PC-9 (cell line): ENCODE measurements at places on chromosomes 1 and 21. TPM values are rescaled to one million over a fixed set of nuclear protein-coding genes. Genes with fewer than 3 reads are reported as not detected.
A peak's percentile ranks its signal among the peaks of the same experiment; 100 is the strongest.

- no peak for DNase-seq
These were observed 107.7 kb upstream of the TMPRSS2 start for GRCh38 chr21:41615613-41616012.

The SKI gene
- 36.2 and 39.1 TPM in 2 replicates for total RNA-seq

GRCh38 chr1:65434760-65435159 lies 14.3 kb downstream of the LEPR start:
- DNase-seq, result peak; percentile 79

The NBPF3 gene
- total RNA-seq, result 19.2 and 23.6 TPM in 2 replicates

The BRINP3 gene
- total RNA-seq, result not detected in 2 replicates

DNA sequence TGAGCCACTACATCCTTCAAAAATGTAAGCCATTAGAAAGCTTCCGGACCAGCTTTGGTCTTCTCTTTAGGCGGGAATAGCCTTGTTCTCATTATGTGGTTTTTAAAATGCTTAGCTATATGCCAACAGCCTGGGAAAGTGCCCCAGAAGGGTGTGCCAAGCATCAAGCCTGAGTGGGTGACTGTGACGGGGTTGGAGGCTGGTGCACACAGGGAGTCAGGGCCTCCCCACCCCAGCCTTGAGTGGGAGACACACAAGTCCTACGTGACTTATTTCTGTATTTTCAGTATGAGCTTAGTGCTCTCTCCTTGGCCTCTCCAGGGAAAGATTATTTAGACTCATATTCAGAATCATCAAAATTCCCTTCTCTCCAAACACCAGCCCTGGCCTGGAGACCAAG lies 9.8 kb downstream of the UBASH3A start:
- DNase-seq, result no peak

The RGS4 gene
- not detected in 2 replicates for total RNA-seq

The COL6A1 gene
- 43.1 and 51.8 TPM in 2 replicates for total RNA-seq

DNA sequence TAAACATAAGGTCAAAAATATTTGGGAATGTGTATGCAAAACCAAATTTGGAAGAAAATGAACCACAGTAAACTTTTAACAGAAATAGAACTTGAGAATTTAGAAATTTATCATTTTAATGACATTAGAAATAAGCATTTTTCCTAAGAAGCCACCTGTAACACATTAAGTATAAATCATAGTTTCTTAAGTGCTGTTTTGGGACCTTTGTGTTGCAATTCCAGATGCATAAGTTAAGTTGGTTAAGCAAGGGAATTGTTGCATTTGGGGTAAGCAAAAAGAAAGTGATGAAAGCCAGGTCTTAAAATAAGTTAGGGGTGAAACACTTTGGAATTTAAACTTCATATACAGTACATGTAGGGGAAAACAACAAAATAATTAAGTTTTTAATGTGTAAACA lies 49.8 kb downstream of the CDKN2C start:
- DNase-seq, result no peak

The AMY1B gene
- not detected in 2 replicates for total RNA-seq

DNA sequence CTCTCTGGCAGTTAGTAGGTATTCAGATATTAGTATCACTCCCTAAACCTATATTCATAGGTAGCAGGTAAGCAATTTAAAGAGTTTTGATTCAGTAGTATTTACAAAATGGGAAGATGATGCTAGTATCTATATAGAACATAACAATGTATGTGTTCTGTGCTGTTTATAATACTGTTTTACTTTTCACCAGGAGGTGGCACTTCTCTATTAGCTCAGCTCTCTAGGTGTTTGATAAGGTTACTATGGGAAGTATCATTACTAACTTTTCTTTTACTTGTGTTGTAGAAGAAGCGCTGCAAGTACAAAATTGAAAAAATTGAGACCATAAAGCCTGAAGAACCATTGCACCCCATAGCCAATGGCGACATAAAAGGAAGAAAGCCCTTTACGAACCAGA lies 49.4 kb upstream of the FASLG start:
- no peak for DNase-seq

DNA sequence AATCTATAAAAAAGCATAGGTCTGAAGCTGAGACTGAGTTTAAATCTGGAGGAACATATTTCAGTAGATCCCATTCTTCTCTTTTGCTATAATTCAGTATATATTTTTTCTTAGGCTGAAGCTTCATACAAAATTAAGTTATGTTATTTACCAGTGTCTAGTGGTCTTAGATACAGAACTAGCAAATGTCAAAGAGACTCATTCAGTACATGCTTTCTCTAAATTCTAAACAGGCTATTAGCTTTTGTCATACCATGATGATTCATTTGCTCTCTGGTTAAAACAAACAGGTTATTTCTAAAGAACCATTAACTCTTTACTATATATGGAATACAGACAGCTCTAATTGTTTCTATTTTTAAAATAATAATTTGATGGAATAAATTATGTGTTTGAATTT lies 1170.2 kb upstream of the PRMT6 start:
- no peak for DNase-seq

The KPRP gene
- not detected in 2 replicates for total RNA-seq

GRCh38 chr1:167666416-167666815 lies 36.4 kb downstream of the RCSD1 start:
- no peak for DNase-seq

The C21orf58 gene
- 28.9 and 30.7 TPM in 2 replicates for total RNA-seq

- DNase-seq, result peak; percentile 19
These were observed 8.2 kb upstream of the NUAK2 start for GRCh38 chr1:205329719-205330118.

DNA sequence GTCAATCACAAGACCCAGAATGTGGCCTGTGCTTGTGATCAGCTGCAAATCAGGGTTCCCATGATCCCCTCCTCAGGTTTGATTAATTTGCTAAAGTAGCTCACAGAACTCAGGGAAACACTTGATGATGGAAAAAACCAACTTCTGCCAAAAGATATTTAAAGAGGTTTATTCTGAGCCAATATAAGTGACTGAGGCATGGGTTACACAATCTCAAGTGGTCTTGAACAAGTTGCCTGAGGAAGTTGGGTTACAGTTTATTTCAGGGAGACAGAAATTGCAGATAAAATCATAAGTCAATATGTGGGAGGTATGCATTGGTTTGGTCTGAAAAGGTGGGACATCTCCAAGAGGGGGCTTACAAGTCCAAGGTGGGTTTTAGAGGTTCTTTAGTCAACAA lies 243.1 kb downstream of the S1PR1 start:
- DNase-seq, result no peak

- no peak for DNase-seq
These were observed 100.2 kb upstream of the IPO9 start for GRCh38 chr1:201728731-201729130.
